Pulmonary artery endothelial cell (primary cell): ENCODE measurements at places on chromosomes 6 and 20. TPM values are rescaled to one million over a fixed set of nuclear protein-coding genes. Genes with fewer than 3 reads are reported as not detected.

- no peak for DNase-seq
Measured at GRCh38 chr6:87431263-87431662, 23.5 kb downstream of the CFAP206 start.

Gene CHRNA4
- not detected in 2 replicates for total RNA-seq

Gene LYRM2
- 16.2 and 17.5 TPM in 2 replicates for total RNA-seq

Gene MRPL18
- total RNA-seq: 80.0 and 147 TPM in 2 replicates

DNA sequence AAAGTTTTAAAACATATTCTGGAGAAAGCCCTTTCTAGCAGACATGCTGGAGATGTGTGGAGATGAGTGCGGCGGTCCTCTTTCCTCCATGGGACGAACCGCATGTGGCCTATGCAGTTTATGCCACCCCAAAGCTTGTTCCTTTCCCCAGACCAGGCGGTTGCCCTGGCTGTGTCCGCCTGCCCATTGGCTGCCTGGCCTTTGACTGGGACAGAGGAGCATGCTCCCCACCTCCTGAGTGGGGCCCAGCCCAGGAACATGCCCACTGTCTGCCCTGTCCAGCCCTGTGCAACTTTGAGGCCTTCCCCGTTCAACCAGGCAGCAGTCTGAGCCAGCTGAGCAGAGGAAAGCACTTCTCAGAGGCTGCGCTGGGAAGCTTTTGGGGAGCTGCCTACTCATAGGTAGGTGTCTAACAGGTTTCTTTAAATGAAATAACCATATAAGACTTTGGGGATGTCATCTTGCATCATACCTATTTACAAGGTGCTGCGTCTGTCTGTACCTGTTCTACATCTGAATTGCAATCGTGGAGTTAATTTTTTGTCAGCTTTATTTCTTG, 20.6 kb downstream of the FOXC1 start:
- DNase-seq: no peak

Gene BMP7
- not detected in 2 replicates for total RNA-seq

DNA sequence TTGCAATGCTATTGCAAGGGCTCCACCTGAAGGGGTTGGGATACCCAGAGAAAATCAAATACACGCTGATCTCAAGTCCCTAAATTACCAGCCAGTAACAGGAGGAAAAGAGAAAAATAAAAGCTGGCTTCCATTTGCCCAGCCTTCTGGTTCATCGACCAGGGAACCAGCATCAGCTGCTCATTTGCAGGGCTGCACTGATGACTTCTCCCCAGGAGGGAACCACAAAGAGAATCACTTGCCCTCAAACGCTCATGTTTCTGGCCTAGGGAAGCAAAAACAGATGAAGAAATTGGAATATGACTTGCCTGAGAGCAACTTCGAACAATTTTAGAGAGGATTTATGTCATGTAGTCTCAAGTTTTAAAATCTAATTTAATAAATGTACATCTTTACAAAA, 119.7 kb downstream of the SH3BGRL2 start:
- DNase-seq: no peak
